WTC11 (cell line): ENCODE measurements at places on chromosomes 6 and 20. TPM values are rescaled to one million over a fixed set of nuclear protein-coding genes. Genes with fewer than 3 reads are reported as not detected.
A peak's percentile ranks its signal among the peaks of the same experiment; 100 is the strongest.

- no peak for DNase-seq
Observed at GRCh38 chr20:24823989-24824693, 124.9 kb upstream of the CST7 start.

Gene LAMA2
- 5.6 to 6.6 TPM (median 6.4 TPM) in 3 replicates for total RNA-seq

GRCh38 chr6:139372326-139373153 is 1.9 kb downstream of the CITED2 start:
- DNase-seq = no peak

- no peak for DNase-seq
Observed at GRCh38 chr6:170040906-170041305, 250.0 kb downstream of the DLL1 start.

DNA sequence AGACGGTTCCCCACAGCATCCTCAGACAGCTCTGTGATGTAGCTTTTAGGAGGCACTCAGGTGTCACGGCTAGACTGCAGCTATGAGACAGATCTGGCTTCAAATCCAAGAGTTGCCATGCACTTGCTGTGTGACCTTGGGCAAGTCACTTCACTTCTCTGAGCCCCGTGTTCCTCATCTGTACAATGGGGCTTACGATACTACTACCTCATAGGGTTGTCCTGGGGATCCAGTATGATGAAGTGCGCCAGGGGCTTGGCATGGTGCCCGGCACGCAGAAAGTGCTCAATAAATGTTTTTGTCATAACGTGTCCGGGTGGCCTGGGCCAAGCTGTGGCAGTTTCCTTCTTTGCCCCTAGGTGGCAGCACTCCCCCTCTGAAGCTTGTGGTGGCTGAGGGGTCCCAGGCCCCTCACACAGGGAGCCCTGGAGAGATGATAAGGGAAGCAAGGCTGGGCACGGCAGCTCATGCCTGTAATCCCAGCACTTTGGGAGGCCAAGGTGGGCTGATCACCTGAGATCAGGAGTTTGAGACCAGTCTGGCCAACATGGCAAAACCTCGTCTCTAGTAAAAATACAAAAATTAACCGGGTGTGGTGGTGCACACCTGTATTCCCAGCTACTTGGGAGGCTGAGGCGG is 19.1 kb upstream of the CHMP4B start:
- peak; percentile 75 for DNase-seq

- DNase-seq = no peak
Observed at GRCh38 chr6:169495601-169496000, 206.2 kb downstream of the WDR27 start.

GRCh38 chr6:17093686-17094085 is 8.2 kb upstream of the STMND1 start:
- DNase-seq = peak; percentile 33

GRCh38 chr20:58209652-58210397 is 18.6 kb downstream of the ANKRD60 start:
- DNase-seq = peak; percentile 91

GRCh38 chr20:6108330-6108729 is 14.5 kb downstream of the FERMT1 start:
- no peak for DNase-seq

DNA sequence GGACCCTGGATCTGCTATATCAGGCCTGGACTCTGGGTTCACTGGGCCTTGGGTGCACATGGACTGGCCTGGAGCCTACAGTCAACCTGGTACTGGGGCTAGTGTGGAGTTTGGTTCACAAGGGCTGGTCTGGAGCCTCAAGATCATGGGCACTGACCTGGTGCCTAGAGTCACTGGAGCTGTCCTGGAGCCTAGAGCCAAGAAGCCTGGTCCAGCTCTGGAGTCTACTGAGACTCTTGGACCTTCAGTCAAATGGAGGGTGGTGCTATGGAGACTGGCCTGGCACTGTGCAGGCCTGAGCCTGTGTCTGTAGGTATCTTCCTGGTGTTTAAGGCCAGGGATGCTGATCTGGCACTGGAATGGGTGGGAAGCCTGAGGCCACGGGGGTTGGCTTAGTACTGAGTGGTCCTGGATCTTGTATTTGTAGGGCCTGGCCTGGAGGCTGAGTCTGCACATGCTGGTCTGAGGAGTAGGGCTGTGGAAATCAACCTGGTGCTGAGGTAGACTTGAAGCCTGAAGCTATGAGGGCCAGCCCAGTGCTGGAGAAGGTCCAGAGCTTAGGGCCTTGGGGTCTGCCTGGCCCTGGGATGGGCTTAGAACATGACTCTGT is 16.5 kb upstream of the WFDC9 start:
- no peak for DNase-seq

- DNase-seq = no peak
Observed at GRCh38 chr20:64058536-64058935, 4.5 kb upstream of the TCEA2 start.

DNA sequence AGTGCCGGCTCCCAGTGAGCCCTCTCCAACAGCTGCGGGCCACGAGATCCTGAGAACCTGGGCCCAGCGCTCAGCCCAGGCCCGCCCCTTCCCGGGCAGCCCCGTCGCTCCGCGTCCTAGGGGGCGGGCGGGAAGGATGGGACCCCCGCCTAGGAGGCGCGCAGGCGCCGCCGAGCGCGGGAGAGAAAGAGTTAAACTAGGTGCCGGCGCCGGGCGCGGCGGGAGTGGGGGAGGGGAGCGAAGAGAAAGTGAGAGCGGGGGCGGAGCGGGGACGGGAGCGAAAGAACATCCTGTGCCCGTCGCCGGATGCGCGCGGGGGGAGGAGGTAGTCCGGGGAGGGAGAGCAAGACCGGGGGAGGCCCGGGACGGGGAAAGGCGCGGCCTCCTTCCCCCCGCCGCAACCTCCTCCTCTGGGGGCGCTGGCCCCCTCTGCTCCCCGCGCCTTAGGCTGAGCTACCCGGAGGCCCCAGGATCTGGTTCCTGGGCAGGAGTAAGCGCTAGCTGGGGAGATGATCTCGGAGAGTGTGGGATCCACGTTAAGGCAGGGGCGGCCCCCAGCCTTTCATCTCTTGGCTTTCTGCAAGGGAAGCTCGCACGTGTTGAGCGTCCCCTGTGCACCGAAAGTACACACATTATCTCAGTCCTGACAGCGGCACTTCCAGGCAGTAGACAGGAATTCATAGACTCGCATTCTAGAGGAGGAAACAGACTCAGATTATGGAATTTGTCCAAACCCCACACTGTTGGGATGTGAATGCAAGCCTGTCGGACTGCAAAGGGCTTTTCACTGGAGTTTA is 4.9 kb upstream of the ARMC12 start:
- peak; percentile 94 for DNase-seq

GRCh38 chr20:38344107-38344701 is 2.1 kb upstream of the LBP start:
- DNase-seq = no peak
